Left colon (tissue), 2 donors: ENCODE measurements at places on chromosomes 6 and 20. TPM values are rescaled to one million over a fixed set of nuclear protein-coding genes. Genes with fewer than 3 reads are reported as not detected.
A peak's percentile ranks its signal among the peaks of the same experiment; 100 is the strongest.

The HDGFL1 gene
- total RNA-seq, result not detected

DNA sequence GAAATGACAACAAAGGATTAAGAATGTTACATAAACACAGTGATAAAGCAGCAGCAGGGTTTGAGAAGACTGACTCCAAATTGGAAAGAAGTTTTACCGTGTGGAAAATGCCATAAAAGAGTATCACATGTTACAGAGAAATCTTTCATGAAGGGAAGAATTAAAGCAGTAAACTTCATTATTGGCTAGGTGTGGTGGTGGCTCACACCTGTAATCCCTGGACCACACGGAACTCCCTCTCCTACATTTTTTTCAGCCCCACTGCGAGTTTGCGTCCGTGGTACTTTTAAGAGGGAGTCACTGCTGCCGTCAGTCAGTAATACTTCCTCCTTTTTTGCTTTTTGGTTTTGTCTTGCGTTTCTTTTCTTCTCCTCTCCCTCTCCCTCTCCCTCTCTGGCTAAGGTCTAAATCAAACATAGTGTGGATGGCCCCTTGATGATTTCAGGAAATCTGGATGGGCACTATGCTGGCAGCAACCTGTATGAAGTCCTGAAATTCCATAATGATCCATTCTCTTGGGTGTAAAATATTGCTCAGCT is 112.3 kb downstream of the MAN1A1 start:
- no peak for DNase-seq

DNA sequence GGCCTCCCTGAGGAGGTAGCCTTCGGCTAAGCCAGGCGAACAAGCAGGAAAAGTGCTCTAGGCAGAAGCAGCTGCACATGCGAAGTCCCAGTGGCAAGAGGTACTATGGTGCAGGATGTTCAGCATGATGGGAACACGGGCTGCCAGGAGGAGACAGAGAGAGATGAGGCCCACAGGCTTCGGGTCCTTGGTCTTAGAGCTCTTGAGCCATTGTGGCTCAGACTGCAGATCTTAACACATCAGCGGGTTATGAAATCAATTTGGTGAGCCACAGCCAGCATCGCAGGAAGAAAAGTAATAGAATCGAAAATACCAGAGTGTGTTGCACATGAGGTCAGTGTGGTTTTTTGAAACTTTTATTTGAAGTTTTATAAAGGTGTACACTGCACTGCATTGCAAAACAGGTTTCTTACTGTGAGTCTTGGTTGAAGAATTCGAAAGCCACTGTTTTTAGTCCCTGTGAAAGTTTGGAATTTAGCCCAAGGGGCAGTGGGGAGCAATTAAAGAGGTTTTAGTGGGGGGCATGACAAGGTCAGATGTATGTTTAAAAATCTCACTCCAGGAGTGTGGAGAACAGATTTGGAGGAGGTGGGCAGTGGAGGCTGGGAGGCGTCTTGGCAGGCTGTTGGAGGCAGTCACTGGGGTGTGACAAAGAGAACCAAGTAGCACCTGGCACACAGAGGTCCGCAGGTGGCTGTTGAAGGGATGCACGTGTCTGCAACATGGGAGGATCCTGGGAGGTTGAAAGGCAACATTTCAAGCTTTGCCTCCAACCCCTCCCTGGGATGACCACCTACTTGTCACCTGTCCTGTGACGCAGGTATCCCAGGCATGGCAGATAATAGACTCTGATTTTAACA is 69.3 kb downstream of the EYA2 start:
- DNase-seq, result no peak

GRCh38 chr6:1242446-1242845 is 69.5 kb upstream of the FOXQ1 start:
- no peak for DNase-seq

DNA sequence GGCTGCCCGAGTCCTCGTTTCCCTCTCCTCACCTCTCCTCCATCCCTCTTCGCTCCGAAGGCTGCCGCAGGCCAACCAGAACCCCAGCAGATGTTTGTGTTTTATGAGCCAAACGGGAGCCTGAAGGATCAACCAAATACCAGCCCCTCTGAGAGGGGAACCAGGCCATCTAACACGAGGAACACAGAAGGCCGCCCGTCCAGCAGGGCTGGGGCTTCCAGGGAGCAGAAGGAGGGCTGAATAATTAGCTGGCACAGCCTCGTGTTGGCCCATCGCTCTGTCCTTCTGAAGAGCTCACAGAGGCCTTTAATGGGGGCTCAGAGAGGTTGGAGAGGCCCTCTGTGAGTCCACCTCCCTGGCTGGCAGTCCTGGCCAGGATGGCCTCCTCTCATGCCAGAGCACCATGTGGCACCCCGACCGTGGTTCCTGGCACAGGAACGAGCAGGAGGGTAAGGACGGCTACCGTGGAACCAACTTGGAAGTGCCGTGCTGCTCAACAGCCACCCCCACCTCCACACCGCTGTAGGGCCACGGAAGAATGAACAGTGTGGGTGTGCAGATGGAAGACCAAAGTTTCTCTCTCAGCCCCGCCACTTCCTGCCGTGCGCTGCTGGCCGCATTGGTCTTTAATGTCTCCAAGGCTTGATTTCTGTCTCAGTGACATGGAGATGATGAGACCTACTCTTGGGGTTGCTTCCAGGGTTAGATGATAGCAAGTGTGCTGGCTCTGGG is 155.2 kb downstream of the SCML4 start:
- DNase-seq, result no peak

DNA sequence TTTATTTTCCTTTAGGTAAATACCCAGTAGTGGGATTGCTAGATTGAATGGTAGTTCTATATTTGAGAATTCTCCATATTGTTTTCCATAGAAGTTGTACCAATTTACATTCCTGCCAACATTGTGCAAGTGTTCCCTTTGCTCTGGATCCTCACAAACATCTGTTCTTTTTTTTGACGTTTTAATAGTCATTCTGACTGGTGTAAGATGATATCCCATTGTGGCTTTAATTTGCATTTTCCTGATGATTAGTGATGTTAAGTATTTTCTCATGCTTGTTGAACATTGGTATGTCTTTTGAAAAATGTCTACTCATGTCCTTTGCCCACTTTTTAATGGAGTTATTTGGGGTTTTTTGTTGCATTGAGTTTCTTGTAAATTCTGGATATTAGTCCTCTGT is 85.6 kb downstream of the UBE3D start:
- DNase-seq, result no peak

GRCh38 chr20:36152261-36152660 is 2.3 kb upstream of the EPB41L1 start:
- no peak for DNase-seq

- peak; percentile 32 for DNase-seq
Observed at GRCh38 chr20:329851-330232, 4.5 kb downstream of the SOX12 start.
